Stimulated activated CD4-positive, alpha-beta T cell treated with anti-CD3 and anti-CD28 coated beads, Interleukin-12 subunit alpha, Interleukin-12 subunit beta, amount 100 ng/mL, for 4 hours (primary cell): ENCODE measurements at places on chromosomes 13 and 19.
A peak's percentile ranks its signal among the peaks of the same experiment; 100 is the strongest.

GRCh38 chr19:9078651-9079050 is 8.2 kb upstream of the OR1M1 start:
- no peak for DNase-seq

- DNase-seq, result peak; percentile 42
Observed at GRCh38 chr19:50794876-50795663, 4.9 kb downstream of the ACP4 start.

DNA sequence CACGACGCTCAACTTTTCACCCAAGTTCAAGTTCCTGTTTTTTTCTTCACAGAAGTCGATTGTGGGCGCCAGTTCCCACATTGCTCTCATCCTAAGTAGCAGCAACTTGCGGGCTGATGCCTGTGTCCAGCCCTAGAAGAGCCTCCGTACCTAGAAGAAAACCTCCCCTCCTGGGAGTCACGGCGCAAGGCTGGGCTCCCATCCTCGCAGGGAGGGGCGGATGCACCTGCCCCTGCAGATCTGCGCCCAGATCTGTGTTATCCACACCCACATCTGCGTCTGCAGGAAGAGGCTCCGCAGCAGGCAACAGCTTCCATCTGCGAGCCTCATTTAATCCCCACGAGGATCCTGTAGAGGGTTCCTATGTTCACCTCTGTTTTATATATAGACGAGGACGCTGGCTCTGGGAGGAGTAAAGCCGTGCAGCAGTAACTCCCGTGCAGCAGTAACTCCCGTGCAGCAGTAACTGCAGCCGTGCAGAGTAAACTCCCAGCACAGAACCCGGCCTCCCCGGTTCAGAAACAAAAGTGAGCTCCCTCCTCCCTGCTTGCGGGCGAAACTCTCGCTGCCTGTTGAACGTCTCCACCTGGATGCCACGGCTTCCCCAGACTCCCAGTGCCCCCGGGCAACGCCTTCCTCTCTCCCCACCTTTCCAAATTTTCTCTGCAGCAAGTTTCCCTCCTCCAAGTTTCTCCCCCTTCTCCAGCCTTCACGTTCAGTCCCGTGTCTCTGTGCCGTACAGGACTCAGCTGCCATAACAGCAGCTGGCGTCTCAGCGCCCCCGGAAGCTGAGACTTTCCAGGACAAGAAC is 23.5 kb upstream of the LAIR1 start:
- peak; percentile 23 for DNase-seq

DNA sequence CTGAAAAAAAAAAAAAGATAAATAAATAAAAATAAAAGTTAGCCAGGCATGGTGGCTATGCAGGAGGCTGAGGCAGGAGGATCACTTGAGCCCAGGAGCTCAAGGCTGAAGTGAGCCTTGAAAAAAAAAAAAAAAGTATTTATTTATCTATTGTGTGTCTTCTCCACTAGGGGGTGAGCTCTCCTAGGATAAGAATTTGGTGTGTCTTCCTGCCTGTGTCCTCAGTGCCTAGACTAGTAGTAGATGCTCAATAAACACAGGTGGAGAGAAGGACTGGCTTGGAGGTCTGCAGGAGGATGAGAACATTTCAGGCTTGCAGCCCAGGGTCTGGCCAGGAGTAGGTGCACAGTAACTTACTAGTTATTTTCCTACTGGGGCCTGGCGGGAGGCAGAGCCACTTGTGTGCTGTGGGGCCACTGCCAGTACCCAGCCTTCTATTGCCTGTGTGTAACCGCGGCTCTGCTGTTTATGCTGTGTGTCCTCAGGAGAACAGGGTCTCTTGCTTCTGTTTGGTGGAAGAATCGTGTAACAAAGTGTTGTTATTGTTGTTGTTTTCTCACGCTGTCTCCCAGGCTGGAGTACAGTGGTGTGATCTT is 5.4 kb downstream of the LMTK3 start:
- no peak for DNase-seq

GRCh38 chr13:36261976-36262375 is 35.6 kb downstream of the CCDC169 start:
- no peak for DNase-seq

- no peak for DNase-seq
Observed at GRCh38 chr13:42333613-42334328, 61.8 kb downstream of the AKAP11 start.

GRCh38 chr13:98349731-98350305 is 172.7 kb upstream of the RNF113B start:
- DNase-seq, result no peak

GRCh38 chr13:26621731-26622401 is 64.4 kb downstream of the WASF3 start:
- DNase-seq, result no peak

DNA sequence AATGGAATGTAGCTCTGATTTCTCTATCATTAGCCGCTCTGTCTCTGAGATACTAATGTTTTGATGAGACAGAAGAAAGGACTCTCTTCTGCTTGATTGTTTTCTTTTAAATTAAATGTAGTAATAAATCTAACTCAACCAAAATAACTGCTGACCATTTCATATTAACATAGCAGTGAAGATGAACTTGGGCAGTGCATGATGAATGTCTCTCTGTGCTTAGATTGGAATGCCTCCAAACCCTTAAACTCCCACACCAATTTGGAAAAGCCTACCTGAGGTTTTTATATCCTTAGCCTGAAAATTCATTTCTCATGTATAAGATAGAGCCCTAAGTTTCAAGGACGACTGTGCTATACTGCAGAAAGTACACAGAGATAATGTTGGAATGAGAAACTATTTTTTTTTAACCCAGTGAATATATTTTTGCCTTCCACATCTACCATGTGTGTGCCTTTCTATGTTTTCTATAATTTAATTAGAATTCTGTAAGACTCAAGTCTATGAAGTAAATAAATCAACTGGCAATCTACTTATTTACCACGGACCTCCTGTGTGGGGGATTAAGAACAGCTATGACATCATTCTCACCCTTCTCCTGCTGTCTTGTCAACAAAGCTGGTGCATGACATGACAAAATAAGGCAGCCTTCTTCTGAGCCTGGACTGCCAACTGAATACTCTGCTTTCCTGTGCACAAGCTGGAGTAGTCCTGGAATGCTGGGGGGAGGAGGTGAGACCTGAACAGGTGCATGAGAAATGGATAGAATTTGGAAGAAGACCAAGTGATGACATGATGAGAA is 155.5 kb downstream of the FGF9 start:
- DNase-seq, result no peak
